ENCODE measurements at places on chromosomes 1 and 21.

DNA sequence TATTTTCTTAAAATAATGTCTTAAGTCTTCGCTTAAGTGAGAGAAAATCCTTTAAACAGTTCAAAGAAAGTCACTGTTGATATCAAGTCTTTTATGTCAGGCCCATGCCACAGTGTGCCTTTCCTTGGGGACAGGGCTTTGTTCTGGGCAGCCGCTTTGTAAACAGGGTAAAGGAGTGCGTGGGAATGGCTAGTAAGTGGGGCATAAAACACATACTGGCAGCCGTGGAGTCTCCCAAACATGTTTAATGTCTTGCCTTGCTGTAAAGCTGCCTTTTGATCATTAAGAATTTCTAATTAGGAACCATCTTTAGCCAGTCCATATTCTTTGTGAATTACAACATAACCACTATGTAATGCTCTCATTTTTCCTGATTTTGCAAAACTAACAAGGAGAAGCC lies 99.7 kb downstream of the PHTF1 start:
- H3K4me1 ChIP-seq: peaks cover 13% of the 10 kb centered on the region
- no peak overlapping the region for H3K27ac ChIP-seq
- peaks cover 5% of the 10 kb centered on the region for H3K36me3 ChIP-seq
- H3K27me3 ChIP-seq: no peaks in the 10 kb centered on the region

DNA sequence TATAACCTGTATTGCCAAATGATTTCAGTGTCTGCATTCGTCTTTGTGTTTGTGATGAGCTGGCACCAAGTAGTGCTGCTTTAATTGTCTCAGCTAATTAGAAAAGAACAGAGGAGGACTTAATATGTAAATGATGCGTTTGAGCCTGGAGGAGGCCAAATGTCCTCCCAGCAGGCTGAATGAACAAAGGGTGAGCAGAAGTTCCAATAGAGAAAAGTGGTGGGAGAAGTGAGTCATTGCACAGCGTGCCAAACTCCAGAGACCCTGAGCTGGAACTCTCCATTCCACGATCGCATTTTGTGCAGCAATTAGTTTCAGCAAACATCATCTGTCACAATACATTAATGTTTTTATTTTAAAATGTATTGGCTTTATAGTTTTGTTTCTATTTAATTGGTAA lies 17.9 kb downstream of the ETV3L start:
- no peaks in the 10 kb centered on the region for H3K4me1 ChIP-seq
- DNase-seq: no peak
- H3K27me3 ChIP-seq: peaks cover 32% of the 10 kb centered on the region

GRCh38 chr1:221612047-221612777 lies 129.7 kb downstream of the DUSP10 start:
- H3K4me1 ChIP-seq: peaks cover 34% of the 10 kb centered on the region
- H3K36me3 ChIP-seq: no peaks in the 10 kb centered on the region
- peak overlapping the region; percentile 73 for H3K4me3 ChIP-seq
- H3K27me3 ChIP-seq: no peaks in the 10 kb centered on the region

DNA sequence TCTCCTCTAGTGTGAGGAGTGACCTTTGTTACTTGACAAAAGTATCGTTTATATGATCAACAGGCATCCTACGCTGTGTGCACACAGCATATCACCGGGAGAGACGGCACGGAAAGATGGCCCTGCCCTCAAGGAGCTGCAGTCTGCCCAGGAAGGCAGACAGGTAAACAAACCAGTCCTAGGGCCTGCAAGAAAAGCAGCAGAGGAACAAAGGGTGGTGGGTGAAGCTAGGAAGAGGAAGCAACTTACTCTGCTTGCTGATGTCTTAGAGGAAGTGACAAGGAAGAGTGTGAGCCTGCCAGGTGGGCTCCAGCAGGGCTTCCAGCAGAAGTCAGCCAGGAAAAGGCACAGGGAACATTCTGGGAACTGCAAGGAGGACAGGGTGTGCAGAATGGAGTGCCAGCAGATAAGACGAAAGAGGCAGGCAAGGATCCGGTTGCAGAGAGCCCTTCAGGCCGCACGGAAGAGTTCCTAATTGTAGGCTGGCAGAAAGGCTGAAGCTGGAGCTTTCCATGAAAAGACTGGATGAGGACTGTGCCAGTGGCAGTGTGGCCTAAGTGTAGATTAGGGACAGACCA lies 106.7 kb downstream of the SLC45A1 start:
- peak overlapping the region; percentile 81 for H3K27ac ChIP-seq
- no peaks in the 10 kb centered on the region for H3K27me3 ChIP-seq
- H3K36me3 ChIP-seq: peaks cover 5% of the 10 kb centered on the region
- peak overlapping the region; percentile 87 for H3K4me3 ChIP-seq

DNA sequence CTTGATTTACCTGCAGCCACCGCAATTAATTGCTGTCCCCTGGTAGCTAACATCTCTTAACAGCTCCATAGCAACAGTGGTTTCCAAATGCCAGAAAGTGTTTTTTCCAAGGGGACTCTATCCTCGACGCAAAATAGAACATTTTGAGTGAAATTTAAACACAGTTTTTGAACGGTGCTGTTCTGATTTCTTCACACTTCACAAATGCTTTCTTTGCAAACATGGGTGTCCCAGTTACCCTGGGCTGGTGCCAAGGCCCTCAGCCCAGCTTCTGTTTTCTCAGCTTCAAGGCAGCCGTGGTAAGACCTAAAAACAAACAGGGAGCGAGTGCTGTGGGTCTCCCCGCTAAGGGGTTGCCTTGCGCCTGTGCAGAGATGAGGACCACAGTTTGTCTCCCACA lies 147.3 kb upstream of the VAMP3 start:
- no peak for DNase-seq
- H3K27me3 ChIP-seq: peaks cover 58% of the 10 kb centered on the region
- H3K4me3 ChIP-seq: no peak overlapping the region
- no peak overlapping the region for H3K27ac ChIP-seq
- H3K36me3 ChIP-seq: no peaks in the 10 kb centered on the region

DNA sequence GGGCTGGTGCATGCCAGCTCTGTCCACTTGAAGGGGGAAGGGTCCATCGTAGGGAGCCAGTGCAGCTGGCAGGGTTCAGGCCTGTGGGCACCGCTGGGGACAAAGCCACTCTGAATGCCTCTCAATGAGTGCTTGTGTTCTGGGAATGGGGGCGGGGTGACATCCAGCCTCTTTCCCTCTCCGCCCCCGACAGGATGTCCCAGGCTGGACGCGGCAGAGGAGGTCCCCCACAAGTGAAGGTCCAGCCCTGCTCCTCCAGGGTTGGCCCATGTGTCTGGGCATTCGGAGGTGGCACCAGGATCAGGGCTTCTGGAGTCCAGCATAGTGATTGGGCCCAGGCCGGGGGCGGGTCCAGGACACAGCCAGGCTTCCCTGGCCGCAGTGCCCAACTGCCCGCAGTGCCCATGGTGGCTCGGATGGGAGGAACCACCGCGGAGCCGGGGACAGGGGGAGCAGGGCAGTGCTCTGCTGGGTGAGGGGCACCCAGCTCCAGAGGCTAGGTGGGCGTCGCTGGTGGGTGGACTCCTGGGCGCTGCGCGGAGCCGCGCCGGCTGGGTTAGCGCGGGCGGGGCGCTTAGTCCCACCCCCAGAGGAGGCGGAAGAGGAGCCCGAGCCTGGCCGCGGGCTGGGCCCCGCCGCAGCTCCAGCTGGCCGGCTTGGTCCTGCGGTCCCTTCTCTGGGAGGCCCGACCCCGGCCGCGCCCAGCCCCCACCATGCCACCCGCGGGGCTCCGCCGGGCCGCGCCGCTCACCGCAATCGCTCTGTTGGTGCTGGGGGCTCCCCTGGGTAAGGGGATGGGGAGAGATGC lies at the start of gene SHISA4:
SHISA4 (plus strand) TSS at position 617 of the 808 bp plus-strand sequence; CDS start at position 714, 97 bp downstream.
- H3K4me3 ChIP-seq: peak within 1 kb of the TSS; percentile 85
- H3K36me3 ChIP-seq: no peaks in the 10 kb centered on the region
- peaks cover 55% of the 10 kb centered on the region for H3K4me1 ChIP-seq
- peak within 1 kb of the TSS; percentile 43 for H3K27ac ChIP-seq
- peak; percentile 70 for DNase-seq
- peaks cover 2% of the 10 kb centered on the region for H3K27me3 ChIP-seq

- peaks cover 54% of the 10 kb centered on the region for H3K27me3 ChIP-seq
- no peaks in the 10 kb centered on the region for H3K36me3 ChIP-seq
- DNase-seq: peak; percentile 2
- no peak overlapping the region for H3K27ac ChIP-seq
These were observed 4.4 kb downstream of the RCSD1 start for GRCh38 chr1:167634435-167634834.

DNA sequence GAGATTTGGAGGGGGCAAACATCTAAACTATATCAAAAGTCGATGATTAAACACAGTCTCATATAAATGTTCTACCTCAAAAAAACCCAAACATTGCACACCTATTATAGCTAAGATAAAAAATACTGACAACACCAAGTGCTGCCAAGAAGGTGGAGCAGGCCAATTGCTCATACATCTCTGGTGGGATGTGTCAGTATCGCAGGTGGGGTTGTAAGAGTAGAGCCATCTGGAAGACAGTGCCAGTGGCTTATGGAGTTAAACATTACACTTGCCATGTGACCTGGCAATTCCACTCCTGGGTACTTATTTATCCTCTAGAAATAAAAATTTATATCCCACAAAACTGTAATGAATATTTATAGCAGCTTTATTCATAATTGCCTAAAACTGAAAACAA lies 213.4 kb downstream of the DISC1 start:
- peaks cover under 1% of the 10 kb centered on the region for H3K36me3 ChIP-seq
- no peak for DNase-seq
- no peak overlapping the region for H3K27ac ChIP-seq
- peaks cover 3% of the 10 kb centered on the region for H3K4me1 ChIP-seq

DNA sequence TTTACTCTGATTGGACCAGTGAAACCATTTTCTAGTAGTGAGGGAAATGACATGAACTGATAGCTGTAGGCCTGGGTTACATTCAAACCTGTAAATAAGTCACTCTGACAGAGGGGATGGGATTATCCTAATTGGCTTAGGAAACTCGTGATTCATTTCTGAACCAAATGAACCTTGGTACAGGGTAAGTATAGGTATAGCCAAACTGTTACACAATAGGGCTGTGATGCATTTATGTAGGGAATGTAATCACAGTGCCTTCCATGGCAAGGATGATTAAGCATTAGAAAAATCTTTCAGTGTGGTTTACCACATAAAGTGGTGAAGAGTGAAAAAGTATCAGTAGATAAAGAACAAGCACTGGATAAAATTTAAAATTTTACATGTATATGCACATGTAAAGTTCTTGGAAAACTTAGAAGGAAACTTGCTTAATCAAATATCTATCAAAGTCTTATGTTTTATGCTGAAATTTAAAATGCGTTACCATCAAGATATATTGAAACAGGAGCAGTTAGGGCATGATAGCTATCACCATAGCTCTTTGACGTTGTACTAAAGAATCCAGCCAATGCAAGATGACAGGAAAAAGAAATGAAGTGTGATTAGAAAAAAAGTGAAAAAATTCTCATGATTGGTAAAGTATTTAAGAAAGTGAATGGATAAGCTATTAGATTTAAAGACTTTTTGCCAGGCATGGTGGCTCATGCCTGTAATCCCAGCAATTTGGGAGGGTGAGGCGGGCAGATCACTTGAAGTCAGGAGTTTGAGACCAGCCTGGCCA lies 63.0 kb downstream of the RABGAP1L start:
- H3K4me3 ChIP-seq: no peak overlapping the region
- peaks cover 11% of the 10 kb centered on the region for H3K4me1 ChIP-seq
- H3K27ac ChIP-seq: peak overlapping the region; percentile 46
- H3K36me3 ChIP-seq: peaks cover 16% of the 10 kb centered on the region
- no peaks in the 10 kb centered on the region for H3K27me3 ChIP-seq

GRCh38 chr1:76160225-76160624 lies 85.7 kb downstream of the ST6GALNAC3 start:
- no peak overlapping the region for H3K4me3 ChIP-seq
- H3K27ac ChIP-seq: no peak overlapping the region
- peaks cover 6% of the 10 kb centered on the region for H3K4me1 ChIP-seq
- H3K27me3 ChIP-seq: peaks cover 2% of the 10 kb centered on the region

- H3K4me1 ChIP-seq: peaks cover 49% of the 10 kb centered on the region
- H3K27me3 ChIP-seq: no peaks in the 10 kb centered on the region
- no peak overlapping the region for H3K4me3 ChIP-seq
- no peak for DNase-seq
- no peak overlapping the region for H3K27ac ChIP-seq
These were observed 40.1 kb downstream of the PGM1 start for GRCh38 chr1:63633281-63633680.

- H3K4me3 ChIP-seq: no peak overlapping the region
- H3K36me3 ChIP-seq: no peaks in the 10 kb centered on the region
- peak; percentile 72 for DNase-seq
- peak overlapping the region; percentile 12 for H3K27ac ChIP-seq
- peaks cover 57% of the 10 kb centered on the region for H3K27me3 ChIP-seq
These were observed 25.0 kb downstream of the VASH2 start for GRCh38 chr1:212975111-212975918.

DNA sequence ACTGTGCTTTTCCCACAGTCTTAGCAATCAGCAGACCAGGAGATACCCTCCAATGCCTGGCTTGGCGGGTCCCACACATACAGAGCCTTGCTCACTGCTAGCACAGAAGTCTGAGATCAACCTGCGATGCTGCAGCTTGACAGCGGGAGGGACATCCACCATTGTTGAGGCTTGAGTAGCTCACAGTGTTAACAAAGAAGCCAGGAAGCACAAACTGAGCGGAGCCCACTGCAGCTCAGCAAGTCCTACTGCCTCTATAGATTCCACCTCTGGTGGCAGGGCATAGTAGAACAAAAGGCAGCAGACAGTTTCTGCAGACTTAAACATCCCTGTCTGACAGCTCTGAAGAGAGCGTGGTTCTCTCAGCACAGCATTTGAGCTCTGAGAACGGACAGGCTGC lies 33.4 kb downstream of the MNDA start:
- H3K4me3 ChIP-seq: no peak overlapping the region
- no peaks in the 10 kb centered on the region for H3K27me3 ChIP-seq
- no peak overlapping the region for H3K27ac ChIP-seq
- H3K4me1 ChIP-seq: no peaks in the 10 kb centered on the region

GRCh38 chr1:160117709-160118183 lies 2.2 kb downstream of the ATP1A2 start:
- H3K36me3 ChIP-seq: no peaks in the 10 kb centered on the region
- H3K4me3 ChIP-seq: no peak overlapping the region
- H3K27me3 ChIP-seq: peaks cover 34% of the 10 kb centered on the region
- no peak for DNase-seq

DNA sequence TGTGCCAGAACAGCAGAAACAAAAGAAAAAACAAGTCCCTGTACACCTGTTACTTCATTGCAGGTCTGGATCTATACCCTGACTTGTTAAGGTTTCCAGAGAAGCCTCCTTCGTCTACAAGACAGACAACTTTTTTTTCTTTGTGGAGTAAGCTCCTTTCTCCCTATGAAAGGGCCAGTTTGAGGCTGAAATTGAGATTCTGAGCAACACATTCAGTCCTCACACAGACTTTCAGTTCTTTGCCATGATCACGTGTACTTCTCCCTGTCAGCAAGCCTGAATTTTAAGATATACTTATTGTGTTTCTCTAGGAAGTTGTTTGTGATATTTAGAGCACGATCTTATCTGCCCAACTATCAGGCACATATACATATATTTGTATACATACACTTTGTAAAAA lies 374.0 kb downstream of the NTNG1 start:
- H3K36me3 ChIP-seq: peaks cover 3% of the 10 kb centered on the region
- no peaks in the 10 kb centered on the region for H3K27me3 ChIP-seq
- H3K4me1 ChIP-seq: no peaks in the 10 kb centered on the region
- H3K4me3 ChIP-seq: no peak overlapping the region

DNA sequence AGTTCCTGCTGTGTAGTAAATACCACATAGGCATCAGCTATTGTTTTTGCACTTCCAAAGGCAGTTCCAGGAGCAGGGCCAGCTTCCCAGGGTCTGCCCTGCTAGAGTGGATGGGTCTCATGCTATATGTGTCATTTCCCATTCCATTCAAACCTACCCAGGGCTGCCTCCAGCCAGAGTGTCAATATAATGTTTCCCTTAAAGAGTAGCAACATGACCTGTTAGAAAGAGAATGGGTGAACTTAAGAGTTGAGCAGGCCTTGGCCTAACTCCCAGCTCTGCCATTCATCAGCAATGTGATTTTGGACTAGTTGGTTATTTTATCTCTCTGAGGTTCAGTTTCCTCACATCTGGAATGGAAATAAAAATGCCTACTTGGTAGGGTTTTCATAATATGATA lies 44.9 kb downstream of the RAB3B start:
- peaks cover 62% of the 10 kb centered on the region for H3K36me3 ChIP-seq
- no peaks in the 10 kb centered on the region for H3K27me3 ChIP-seq
- H3K27ac ChIP-seq: no peak overlapping the region
- no peak for DNase-seq
- no peak overlapping the region for H3K4me3 ChIP-seq
